ENCODE measurements at places on chromosomes 13 and 19.
A peak's percentile ranks its signal among the peaks of the same experiment; 100 is the strongest.

- no peak for DNase-seq
Measured at GRCh38 chr19:16698914-16699313, 20.7 kb upstream of the NWD1 start.

- DNase-seq: no peak
Measured at GRCh38 chr13:91017031-91017668, 330.3 kb upstream of the MIR17HG start.

GRCh38 chr13:66415444-66415843, 814.7 kb downstream of the PCDH9 start:
- no peak for DNase-seq

GRCh38 chr13:21465710-21466160, 6.6 kb upstream of the ZDHHC20 start:
- DNase-seq: no peak

DNA sequence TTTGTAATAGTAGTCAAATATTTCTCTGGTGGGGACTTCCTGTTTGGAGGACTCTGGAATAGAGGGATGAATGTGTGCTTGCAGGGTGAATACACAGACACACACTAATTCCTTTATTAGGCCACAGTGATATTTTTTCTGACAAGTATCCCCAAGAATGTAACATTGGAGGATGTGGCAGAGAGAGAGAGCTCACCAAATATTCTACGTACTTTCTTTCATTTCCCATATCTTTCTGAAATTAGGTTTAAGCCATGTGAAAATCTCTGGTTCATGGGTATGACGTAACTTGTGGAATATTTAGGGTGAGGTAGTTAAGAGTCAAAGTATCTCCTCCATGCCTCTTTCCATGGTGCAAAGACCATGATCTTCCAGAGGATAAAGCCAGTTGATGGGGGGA, 463.4 kb downstream of the DIAPH3 start:
- DNase-seq: no peak

- DNase-seq: no peak
Measured at GRCh38 chr19:30374865-30375552, 2.8 kb downstream of the ZNF536 start.

DNA sequence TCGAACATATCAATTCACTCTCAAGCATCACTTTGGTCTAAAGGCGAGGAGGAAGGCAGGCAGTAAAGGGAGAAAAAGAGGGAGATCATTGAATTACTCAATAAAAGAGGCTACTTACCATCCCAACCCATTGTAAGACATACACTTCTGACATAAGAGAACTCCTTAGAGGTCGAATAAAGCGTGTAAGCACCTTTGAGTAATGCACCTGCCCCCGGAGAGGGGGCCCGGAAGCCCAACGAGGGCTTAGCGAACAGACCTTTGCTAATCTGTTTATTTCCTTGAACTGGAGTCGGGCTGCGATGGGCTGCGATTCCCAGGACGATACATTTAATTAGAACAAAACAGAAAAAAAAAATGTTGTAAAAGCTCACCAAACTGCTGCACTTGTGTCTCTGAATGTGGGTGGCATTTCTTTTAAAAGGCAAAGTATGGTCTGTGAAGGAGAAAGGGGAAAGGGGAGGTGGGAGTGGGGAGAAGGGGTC, 3.0 kb downstream of the ZC3H4 start:
- peak; percentile 29 for DNase-seq

DNA sequence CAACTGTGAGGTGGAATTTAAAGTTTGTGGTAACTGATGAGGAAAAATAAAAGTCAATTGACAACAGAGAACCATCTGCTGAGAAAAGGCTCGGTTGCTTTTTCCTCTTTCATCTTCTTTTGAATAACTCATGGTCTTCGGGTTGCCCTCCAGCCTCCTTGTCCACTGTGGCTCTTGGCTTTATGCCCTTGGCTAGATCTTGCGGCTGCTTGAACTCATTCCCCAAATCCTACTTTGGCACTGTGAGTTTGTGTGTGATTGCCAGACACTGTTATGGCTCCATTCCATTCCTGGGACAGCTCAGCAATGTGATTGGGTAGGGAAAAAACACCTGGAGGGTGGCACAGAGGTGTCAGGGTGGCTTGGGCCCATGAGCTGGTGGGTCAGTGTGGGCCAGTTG, 387.4 kb downstream of the DLEU7 start:
- no peak for DNase-seq

DNA sequence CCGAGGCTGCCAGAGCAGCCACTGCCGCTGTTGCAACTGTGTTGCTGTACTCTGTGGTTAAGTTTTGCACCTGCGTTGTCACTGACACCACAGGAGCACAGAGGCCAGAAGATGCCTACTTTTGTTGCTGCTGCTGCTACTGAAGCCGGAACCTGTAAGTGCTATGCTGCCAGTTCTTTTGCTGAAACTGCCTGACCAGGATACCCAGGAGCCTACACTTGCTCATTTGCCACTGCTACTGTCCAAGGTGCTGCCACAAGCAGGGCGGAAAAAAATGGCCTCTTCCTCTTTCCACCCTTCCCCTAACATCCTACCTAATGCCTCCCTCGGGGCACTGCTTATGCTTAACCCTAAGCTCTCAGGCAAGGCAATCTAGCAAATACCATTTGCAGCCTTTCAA, 29.0 kb upstream of the NBEA start:
- no peak for DNase-seq

DNA sequence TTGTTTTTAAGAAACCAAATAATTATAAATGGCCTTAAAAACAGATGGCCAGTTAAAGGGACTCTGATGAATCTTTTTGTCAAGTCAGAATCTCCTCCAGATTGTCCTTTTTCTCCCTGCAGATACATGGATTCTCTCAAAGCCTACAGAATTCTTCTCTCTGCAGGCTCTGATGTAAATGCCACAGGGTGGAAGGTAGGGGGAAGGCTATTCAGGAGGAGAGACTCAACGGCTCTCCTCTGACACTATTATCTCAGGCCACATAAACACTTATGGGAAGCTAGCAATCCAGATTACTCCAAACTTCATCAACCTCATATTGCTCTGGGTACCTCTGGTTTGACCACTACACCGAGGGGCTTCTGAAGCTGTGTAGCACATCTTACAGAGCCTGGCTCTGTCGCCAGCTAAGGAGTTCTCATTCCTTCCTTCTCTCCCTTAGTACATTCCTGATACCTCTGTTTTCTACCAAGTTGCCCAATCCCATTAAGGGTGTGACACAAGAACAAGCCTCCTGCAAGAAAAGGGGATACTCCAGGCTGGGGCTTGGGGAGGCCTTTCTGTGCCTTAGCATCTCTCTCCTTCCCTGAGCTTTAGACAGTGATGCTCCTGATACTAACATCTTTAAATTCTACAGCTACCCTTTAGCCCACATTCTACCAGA, 14.9 kb downstream of the LCP1 start:
- no peak for DNase-seq

GRCh38 chr19:2491130-2491801, 15.3 kb downstream of the GADD45B start:
- DNase-seq: no peak

DNA sequence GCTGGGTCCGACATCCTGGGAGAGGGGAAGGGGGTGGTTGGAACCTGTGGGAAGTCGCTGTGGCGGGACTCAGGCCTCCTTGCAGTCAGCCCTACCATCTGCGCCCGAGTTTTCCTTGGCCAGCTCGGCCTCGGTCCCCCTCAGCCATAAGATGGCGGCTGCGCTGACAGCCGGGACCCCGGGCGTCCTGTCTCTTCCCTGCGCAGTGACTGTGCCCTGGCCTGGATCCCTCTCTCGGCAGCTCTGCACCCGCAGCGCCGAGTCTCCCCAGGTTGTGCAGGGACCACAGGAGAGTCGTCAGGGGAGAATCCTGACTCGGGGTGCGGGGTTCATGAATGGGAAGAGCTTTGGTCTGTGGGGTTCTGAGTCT, 345 bp downstream of the ZNF257 start:
- DNase-seq: no peak

GRCh38 chr19:408441-408901, 476 bp downstream of the C2CD4C start:
- no peak for DNase-seq

GRCh38 chr13:84867246-84867645, 932.0 kb downstream of the SLITRK6 start:
- DNase-seq: no peak

- no peak for DNase-seq
Measured at GRCh38 chr13:51760592-51760991, 43.4 kb downstream of the DHRS12 start.

DNA sequence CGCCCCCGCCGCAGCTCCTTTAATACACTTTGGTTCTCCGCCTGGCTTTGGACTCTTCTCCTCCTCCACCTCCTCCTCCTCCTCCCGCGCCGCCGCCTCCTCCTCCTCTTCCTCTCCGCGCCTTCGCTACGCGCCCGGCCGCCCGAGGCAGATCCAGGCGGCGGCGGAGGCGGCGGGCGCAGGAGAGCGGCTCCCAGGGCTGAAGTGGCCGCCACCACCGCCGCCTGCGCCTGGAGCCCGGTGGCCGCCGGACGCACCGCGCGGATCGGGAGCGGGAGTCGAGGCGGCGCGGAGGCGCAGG, at the start of gene ZIC2:
Gene ZIC2, plus strand, starts transcription at position 50 of the 301 bp plus-strand sequence. CDS start 281 bp downstream, outside the sequence.
- DNase-seq: no peak

GRCh38 chr13:23367907-23368306, 65.6 kb downstream of the SACS start:
- no peak for DNase-seq

GRCh38 chr19:708154-709143, at the start of gene PALM:
Gene PALM (plus strand): TSS chr19:708935. CDS start chr19:709147, 212 bp downstream.
- no peak for DNase-seq

GRCh38 chr13:72168126-72168855, 301.3 kb upstream of the DACH1 start:
- no peak for DNase-seq

GRCh38 chr13:100532090-100532766, 56.4 kb downstream of the GGACT start:
- no peak for DNase-seq

GRCh38 chr19:10105509-10106099, 558 bp upstream of the PPAN start:
- peak; percentile 77 for DNase-seq

DNA sequence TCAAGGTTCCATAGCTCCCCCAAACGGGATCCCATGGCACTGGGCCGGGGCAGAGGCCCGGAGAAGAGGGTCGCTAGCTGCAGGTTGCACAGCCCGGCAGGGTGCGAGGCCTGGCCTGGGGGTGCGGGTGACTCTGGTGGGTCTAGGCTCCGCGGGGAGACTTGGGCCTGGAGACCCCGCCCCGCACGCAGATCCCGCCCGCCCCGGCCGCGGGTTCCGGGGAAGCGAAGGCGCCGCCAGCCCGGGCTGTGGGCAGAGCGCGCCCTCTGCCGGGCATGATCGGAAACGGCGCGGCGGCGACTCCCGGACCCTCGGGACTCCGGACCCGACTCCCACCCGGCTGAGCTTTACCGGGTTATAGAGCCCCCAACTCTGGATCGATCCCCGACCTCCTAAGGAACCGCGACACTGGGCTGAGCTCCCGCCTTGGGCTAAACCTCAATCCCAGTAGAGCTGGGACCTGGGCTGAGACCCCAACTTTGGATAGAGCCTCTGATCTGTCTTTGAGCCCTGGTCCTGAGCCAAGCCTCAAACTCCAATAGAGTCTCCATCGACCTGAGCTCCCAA, 3.1 kb upstream of the TNFAIP8L1 start:
- peak; percentile 72 for DNase-seq

DNA sequence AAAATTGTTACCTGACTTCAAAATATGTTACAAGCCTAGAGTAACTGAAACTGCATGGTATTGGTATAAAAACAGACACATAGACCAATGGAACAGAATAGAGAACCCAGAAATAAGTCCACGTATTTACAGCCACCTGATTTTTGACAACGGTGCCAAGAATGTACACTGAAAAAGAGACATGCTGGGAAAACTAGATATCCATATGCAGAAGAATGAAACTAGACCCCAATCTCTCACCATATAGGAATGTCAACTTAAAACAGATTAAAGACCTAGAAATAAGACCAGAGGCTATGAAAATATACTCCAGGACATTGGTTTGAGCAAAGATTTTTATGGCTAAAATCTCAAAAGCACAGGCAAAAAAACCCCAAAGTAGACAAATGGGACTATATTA, 76.5 kb downstream of the LATS2 start:
- DNase-seq: no peak

- DNase-seq: no peak
Measured at GRCh38 chr13:97332742-97333141, 101.2 kb upstream of the RAP2A start.

- DNase-seq: no peak
Measured at GRCh38 chr13:107873926-107874325, 341.4 kb downstream of the LIG4 start.

DNA sequence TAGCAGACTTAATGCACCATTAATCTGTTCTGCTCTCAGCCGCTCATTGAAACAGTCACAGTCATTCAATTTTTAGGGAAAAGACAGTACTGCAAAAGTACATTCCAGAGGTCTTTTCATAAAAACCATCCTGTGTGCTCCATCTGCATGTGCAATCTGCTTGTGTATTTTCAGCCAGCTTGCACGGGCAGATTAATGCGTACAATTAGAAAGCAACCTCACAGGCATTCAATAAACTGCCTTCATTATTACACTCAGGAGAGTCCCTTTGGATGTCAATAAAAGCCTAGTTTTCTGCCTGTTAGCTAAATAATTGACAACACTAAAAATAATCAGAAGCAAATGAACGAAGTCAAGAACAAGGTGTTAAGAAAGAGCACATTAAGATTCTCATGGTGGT, 41.9 kb downstream of the EPSTI1 start:
- no peak for DNase-seq

- no peak for DNase-seq
Measured at GRCh38 chr19:1177322-1178114, 3.5 kb upstream of the SBNO2 start.

- DNase-seq: no peak
Measured at GRCh38 chr19:51327066-51328001, 14.6 kb downstream of the VSIG10L start.

GRCh38 chr19:18308948-18309325, 13.9 kb downstream of the LSM4 start:
- DNase-seq: no peak

DNA sequence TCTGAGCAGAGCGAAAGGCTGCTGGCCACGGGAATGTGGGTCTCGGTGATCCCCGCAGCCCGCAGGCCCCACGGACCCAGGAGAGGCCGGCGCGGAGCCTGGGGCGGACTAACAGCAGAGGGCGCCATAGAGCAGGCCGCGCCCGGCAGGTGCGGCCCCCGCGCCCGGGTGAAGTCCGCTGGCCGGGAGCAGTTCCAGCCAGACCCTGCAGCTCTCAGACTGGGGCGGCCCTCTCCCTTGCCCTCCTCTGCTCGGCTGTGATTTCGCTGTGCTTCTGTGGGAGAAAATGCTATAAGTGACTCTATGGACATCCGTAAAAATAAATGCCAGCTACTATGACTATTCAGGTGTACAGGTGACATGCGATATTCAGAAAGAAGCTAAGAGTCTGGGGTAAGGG, 37.7 kb downstream of the GSX1 start:
- DNase-seq: peak; percentile 21

- no peak for DNase-seq
Measured at GRCh38 chr13:76286178-76286577, 600.0 kb downstream of the KCTD12 start.
